Activated CD8-positive, alpha-beta memory T cell treated with anti-CD3 and anti-CD28 coated beads, Interleukin-2, amount 10 ng/mL, durations not matched to agents 7 days and 5 days (primary cell): ENCODE measurements at places on chromosomes 5 and 9. TPM values are rescaled to one million over a fixed set of nuclear protein-coding genes. Genes with fewer than 3 reads are reported as not detected.

The SPINK7 gene
- total RNA-seq = not detected

The FCHO2 gene
- total RNA-seq = 2.1 TPM

DNA sequence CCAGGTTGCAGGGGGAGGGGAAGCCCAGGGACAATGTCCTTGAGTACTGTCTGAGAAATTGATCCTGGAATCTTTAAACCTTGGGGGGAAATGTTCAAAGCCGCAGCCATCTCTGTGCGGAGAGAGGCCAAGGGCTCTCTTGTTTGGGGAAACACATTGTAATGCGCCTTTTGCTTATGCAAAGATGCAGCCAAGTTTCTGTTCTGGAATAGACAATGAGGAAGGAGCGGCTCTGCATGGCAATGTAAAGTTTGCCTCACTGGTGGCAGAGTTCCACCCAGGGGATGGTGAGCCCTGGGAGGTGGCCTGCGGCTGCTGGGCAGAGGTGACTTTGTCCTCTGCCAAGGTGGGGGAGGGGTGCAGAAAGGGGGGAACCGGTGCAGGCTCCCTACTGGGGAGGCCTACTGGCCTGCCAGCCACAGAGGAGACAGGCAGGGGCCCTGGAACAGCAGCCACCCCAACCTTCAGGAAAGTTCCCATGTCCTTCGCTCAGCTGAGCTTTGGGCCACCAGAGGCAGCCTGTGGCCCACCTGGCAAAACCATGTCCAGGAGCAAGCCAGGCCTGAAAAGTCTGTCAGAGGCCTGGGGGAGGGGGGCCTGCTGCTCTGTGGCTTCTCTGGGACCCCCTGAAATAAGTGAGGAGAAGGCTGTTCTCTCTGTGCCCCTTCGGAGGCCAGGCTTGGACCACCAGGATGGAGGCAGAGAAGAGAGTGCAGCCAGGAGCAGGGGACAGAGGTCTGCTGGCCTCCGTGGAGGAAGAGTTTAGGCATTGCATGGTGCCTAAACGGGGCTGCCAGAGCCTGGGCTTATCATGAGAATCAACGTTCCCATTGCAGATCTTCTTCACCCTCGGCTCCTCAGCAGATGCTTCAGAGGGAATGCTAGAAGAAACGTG lies 127.8 kb downstream of the ZNF354C start:
- no peak overlapping the region for H3K4me3 ChIP-seq
- no peaks in the 10 kb centered on the region for H3K36me3 ChIP-seq
- H3K27ac ChIP-seq = no peak overlapping the region
- H3K27me3 ChIP-seq = no peaks in the 10 kb centered on the region
- H3K4me1 ChIP-seq = no peaks in the 10 kb centered on the region

- no peak overlapping the region for H3K27ac ChIP-seq
- H3K4me1 ChIP-seq = peaks cover 18% of the 10 kb centered on the region
- H3K27me3 ChIP-seq = no peaks in the 10 kb centered on the region
- no peak overlapping the region for H3K4me3 ChIP-seq
- H3K36me3 ChIP-seq = peaks cover 28% of the 10 kb centered on the region
These were observed 46.6 kb downstream of the CD180 start for GRCh38 chr5:67149951-67150523.

- peaks cover 11% of the 10 kb centered on the region for H3K4me1 ChIP-seq
- H3K36me3 ChIP-seq = peaks cover 1% of the 10 kb centered on the region
- H3K27me3 ChIP-seq = peaks cover 4% of the 10 kb centered on the region
- no peak for DNase-seq
- H3K27ac ChIP-seq = no peak overlapping the region
- no peak overlapping the region for H3K4me3 ChIP-seq
These were observed 4.6 kb upstream of the ANP32B start for GRCh38 chr9:97978371-97979130.

DNA sequence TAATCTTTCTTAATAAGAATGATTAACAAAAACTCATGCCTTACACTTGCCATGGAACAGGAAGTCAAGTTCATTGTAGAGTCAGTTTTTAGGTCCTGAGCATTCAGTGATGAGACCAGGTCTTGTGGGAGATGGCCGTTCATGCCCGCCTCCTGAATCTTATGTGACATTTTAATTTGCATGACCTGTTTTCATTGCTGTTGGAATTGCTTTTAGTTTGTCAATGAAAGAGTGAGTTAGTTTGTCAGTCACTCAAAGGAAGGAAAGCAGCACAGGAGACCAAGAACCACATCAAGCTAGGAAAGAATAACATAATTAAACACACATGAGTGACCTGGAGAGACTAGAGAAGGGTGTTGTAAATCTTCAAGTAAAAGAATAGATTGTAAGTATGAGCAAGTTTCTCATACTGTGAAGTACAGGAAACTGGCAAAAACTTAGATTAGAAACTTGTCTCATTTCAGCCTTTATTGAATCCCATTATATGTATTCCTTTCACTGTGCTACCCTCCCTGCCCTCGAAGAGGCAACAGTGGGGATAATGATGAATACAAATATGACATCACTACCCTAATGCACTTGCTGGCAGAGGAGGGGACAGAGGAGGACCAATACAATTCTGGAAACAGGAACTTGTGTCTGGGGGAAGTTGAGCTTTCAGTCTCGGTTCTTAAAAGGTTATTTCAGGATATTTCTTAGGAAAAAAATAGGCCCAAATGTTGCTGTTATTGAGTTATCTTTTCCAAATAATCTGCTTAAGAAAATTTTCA lies 64.3 kb upstream of the C6 start:
- H3K36me3 ChIP-seq = no peaks in the 10 kb centered on the region
- H3K27ac ChIP-seq = no peak overlapping the region
- DNase-seq = no peak
- peaks cover 7% of the 10 kb centered on the region for H3K27me3 ChIP-seq
- no peaks in the 10 kb centered on the region for H3K4me1 ChIP-seq

DNA sequence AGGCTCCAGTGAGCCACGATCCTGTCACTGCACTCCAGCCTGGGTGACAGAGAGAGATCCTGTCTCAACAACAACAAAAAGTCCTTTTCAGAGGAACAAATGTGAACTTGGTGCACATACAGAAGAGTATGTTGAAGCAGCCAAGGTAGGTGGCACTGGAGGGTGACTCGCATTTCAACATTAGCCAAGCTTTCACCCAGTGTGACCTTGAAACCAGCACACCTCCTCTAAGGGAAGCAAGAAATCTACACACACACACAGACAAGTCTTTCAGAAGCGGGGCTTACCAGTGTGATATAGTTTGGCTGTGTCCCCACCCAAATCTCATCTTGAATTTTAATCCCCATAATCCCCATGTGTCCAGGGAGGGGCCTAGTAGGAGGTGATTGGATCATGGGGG lies 225.2 kb downstream of the SEMA5A start:
- no peaks in the 10 kb centered on the region for H3K4me1 ChIP-seq
- H3K36me3 ChIP-seq = no peaks in the 10 kb centered on the region
- H3K27ac ChIP-seq = no peak overlapping the region
- no peak for DNase-seq
- H3K27me3 ChIP-seq = no peaks in the 10 kb centered on the region

The ARID3C gene
- total RNA-seq = not detected

DNA sequence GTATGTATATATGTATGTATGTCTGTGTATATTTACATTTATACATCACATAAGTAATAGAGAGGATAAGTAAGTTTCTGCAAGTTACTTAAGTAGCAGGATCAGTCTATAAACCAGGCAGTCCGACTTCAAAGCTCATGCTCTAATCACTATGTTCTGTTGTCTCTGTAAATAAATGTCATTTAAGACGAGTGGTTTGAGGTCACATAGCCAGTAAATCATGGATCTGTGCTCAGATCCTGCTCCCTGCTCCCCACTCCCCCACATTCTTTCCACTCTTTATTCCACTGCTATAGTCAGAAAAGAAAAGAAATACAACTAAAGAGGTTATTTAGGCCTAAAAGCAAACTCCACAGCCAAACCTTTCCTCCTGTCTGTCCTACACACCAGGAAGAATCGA lies 90.4 kb downstream of the SERINC5 start:
- peaks cover 76% of the 10 kb centered on the region for H3K36me3 ChIP-seq
- no peaks in the 10 kb centered on the region for H3K27me3 ChIP-seq
- no peaks in the 10 kb centered on the region for H3K4me1 ChIP-seq
- H3K4me3 ChIP-seq = no peak overlapping the region

The TSSK1B gene
- not detected for total RNA-seq

GRCh38 chr9:78448960-78449673 lies 152.2 kb downstream of the PSAT1 start:
- H3K4me1 ChIP-seq = no peaks in the 10 kb centered on the region
- H3K36me3 ChIP-seq = no peaks in the 10 kb centered on the region
- peaks cover 3% of the 10 kb centered on the region for H3K27me3 ChIP-seq
- no peak overlapping the region for H3K4me3 ChIP-seq

DNA sequence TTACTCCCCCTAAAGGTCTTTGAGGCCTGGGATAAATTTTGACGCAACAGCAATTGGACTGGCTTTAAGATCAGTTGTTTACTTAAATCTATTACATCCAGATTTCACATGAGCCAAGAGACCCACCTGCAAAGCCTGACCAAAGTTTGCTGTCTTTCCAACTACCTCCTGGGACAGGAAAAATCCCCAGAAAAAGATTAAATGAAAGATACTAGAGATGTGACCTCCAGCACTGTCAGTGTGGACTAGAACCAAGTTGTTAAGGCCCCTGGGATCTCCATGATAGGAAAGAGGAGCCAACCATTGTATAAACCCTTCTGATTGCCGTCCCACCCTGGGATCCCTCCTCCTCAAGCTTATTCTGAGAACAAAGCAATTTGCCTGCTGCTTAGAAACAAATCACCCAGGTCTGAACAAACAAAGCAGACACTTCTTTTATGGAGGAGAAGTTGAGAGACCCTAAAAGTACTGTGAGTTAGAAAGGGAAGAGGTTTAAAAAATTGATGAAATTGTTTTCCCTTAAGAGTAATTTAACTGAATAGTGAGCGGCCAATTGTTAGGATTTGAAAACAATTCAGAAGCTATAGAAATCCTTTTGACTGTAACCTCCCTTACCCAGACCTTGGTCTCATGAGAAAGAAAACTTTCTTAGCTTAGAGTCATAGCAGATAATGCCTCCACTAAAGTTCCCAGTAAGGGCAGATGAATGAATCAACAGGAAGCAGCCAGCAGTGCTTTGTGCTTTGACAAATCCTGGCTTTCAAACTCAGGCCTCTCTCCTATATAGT lies 255.2 kb downstream of the TMEM167A start:
- peaks cover 8% of the 10 kb centered on the region for H3K4me1 ChIP-seq
- H3K27ac ChIP-seq = no peak overlapping the region
- no peaks in the 10 kb centered on the region for H3K27me3 ChIP-seq
- no peak for DNase-seq

The CARD6 gene
- 2.6 TPM for total RNA-seq

The PRRX2 gene
- 0.28 TPM for total RNA-seq

- peaks cover 10% of the 10 kb centered on the region for H3K4me1 ChIP-seq
- no peak overlapping the region for H3K27ac ChIP-seq
- no peaks in the 10 kb centered on the region for H3K27me3 ChIP-seq
- no peaks in the 10 kb centered on the region for H3K36me3 ChIP-seq
These were observed 19.8 kb downstream of the STRBP start for GRCh38 chr9:123248630-123249029.

DNA sequence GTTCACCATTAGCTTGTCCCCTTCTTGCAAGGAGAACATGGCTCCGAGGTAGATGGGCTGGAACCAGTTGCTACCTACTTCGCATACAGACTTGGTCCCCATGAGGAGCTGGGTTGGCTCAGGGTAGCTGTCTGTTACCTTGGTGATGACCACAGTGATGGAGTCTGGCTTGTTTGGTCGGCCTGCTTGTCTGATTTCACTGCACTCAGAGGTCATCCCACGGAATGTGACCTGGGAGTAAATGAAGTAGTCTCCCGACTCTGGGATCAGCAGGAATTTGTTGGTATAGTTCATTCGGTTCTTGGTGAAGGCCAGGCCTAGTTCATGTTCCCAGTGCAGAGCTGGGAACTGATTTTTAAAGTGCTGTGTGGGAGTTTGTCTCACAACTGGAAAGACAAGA lies 15.3 kb downstream of the TNFSF15 start:
- H3K4me3 ChIP-seq = no peak overlapping the region
- DNase-seq = no peak
- H3K4me1 ChIP-seq = no peaks in the 10 kb centered on the region
- peaks cover 14% of the 10 kb centered on the region for H3K27me3 ChIP-seq

The PCDHGA9 gene
- total RNA-seq = not detected

DNA sequence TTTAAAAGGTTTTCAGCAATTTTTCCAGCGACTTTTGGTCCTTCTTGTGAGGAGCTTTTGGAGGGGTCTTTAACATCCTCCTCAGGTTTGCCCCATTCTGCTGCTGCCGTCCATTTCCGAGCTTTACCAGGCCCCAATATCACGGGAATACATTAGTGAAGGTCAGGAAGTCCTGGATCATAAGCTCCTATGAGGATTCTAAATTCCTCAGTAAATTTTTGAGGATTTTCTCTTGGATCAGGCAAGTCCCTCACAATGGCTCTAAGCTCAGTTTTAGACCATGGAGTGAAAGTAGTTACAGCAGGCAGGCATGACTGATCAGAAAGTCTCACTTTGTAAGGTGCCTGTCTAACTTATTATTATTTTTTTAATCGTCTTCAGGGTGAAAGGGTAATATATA lies 17.2 kb upstream of the GBGT1 start:
- peaks cover 18% of the 10 kb centered on the region for H3K4me1 ChIP-seq
- no peak for DNase-seq
- H3K27ac ChIP-seq = no peak overlapping the region
- no peaks in the 10 kb centered on the region for H3K36me3 ChIP-seq
- H3K4me3 ChIP-seq = no peak overlapping the region
- H3K27me3 ChIP-seq = peaks cover 73% of the 10 kb centered on the region

DNA sequence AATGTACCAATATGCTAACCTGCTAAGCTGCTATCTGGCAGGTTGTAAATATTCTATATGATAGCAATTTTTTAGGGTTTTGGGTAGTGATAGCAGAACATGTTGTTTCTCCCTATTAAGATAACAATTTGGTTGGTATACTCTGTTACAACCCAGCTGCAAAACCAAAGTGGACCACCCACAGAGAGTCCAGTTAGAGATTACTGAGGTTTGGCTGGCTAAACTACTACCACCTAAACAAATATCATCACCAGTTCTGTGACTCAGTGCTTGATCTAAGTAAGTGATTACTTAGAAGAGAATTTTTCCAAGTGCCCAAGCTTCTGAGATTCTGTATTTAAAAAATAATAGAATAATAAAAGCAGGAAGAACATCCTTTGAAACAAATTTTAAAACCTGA lies 72.3 kb downstream of the XRCC4 start:
- no peak overlapping the region for H3K4me3 ChIP-seq
- no peak overlapping the region for H3K27ac ChIP-seq
- no peaks in the 10 kb centered on the region for H3K36me3 ChIP-seq
- DNase-seq = no peak
- no peaks in the 10 kb centered on the region for H3K27me3 ChIP-seq

- H3K27ac ChIP-seq = no peak overlapping the region
- H3K27me3 ChIP-seq = peaks cover 12% of the 10 kb centered on the region
- H3K4me3 ChIP-seq = no peak overlapping the region
- no peak for DNase-seq
- H3K36me3 ChIP-seq = peaks cover 3% of the 10 kb centered on the region
- H3K4me1 ChIP-seq = no peaks in the 10 kb centered on the region
These were observed 5.9 kb downstream of the FBN2 start for GRCh38 chr5:128532127-128532526.

DNA sequence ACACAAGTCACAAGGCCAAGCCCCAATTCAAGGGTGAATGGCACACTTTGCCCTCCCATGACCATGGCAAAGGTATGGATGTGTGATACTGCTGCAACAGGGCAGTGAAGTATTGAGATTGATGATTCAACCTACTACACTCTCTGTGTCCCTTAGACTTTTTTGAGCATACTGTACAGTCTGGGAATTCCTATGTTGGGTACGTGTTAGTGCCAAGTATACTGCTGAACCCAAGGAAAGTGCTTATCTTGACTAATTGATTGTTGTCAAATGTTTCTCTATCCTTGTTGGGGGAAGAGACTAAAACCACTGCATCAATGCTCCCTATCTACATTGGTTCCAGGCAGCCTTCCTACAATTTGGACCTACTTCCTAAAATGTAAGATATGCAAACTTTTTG lies 93.7 kb downstream of the NDFIP1 start:
- H3K27me3 ChIP-seq = peaks cover 18% of the 10 kb centered on the region
- H3K27ac ChIP-seq = no peak overlapping the region
- no peaks in the 10 kb centered on the region for H3K4me1 ChIP-seq
- H3K4me3 ChIP-seq = no peak overlapping the region
- no peak for DNase-seq
